Pons (tissue), 1 donor: ENCODE measurements at places on chromosomes 16 and 17.

DNA sequence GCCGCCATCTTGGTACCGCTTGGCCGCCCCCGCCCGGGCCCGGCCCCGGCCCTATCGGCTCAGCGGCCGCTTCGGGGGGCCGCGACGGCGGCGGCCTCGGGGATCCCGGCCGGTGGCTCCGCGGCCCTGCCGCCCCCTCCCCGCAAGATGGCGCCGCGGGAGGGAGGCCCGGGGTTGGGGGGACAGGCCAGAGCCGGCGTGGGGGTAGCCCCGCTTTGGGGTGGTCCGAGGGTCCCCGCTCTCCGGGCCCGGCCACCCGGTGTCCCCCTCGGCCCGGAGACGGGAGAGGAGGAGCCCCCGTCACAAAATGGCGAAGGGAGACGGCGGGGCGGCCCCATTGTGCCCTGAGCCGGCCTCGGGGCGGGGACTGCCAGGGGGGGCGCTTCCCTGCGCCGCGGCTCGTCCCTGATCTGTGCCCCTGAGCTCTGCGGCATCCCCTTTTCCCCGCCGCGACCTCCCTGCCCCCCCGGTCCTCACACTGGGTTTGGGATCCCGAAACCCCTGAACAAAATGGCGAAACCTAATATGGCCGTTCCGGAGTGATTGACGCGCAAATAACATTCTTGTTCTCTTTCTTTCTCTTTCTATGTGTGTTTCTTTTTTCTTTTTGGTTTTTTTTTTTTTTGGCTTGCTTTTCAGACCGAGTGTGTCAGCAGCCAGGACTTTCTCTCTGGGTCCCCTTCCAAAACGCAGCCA is 986 bp downstream of the HAPSTR1 start:
- DNase-seq, result no peak

GRCh38 chr17:57512258-57512657 is 232.8 kb downstream of the CCDC182 start:
- DNase-seq, result no peak

- peak; percentile 3 for DNase-seq
Observed at GRCh38 chr17:33803199-33803685, 451.8 kb upstream of the CCL2 start.

DNA sequence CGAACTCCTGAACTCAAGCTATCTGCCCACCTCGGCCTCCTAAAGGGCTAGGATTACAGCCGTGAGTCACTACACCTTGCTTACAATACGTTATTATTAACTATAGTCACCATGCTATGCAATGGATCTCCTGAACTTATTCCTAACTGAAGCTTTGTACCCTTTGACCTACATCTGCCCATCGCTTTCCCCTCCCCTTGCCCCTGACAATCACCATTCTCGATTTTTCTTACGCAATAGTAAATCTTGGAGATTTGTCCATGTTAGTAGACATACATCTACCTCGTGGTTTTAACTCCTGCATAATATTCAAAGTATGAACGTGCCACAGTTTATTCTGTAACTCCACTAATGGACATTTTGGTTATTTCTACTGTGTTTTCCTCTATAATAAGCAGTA is 120.6 kb downstream of the NPIPB5 start:
- no peak for DNase-seq

GRCh38 chr16:9199311-9199710 is 107.9 kb downstream of the HAPSTR1 start:
- no peak for DNase-seq

- DNase-seq, result no peak
Observed at GRCh38 chr16:9102943-9103342, 11.5 kb downstream of the HAPSTR1 start.

GRCh38 chr16:31477220-31478216 is 5.4 kb upstream of the SLC5A2 start:
- DNase-seq, result no peak

- DNase-seq, result no peak
Observed at GRCh38 chr17:75099881-75100595, 9.7 kb upstream of the ARMC7 start.

GRCh38 chr17:77418609-77419008 is 277.8 kb downstream of the SEC14L1 start:
- no peak for DNase-seq

GRCh38 chr17:50914505-50915063 is 48.4 kb upstream of the TOB1 start:
- no peak for DNase-seq

DNA sequence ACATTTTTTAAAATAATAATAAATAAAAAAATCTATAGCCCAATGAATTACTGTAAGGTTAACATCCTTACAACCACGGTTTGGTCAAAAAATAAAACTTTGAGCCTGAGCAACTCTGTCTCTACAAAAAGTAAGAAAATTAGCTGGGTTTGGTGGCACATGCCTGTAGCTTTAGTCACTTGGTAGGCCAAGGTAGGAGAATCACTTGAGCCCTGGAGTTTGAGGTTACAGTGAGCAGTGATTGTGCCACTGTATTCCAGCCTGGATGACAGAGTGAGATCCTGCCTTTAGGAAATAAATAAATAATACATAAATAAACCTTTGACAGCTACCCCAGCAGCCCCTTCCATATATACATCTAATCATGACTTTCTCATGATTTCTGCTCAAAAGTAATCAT is 26.9 kb upstream of the PHAF1 start:
- DNase-seq, result no peak

DNA sequence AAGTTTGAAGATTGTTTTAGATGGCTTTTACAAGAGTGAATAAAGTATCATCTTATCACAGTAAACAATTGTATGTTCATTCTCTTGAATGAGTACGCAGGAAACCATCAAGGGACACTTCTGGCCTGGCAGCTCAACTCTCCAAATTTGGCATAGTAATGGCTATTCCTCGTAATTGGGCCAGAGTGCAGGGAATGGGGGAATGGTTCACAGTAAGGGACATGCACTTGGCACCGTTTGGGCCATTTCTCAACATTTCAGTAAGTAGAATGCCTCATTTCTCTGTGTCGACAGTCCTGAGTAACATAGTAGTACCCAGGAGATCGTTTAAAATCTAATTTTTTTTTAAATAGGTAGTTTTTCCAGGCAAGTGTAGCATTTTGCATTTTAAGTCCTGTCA is 309.6 kb downstream of the KCNJ2 start:
- DNase-seq, result no peak

GRCh38 chr17:2388020-2388682 is 12.7 kb downstream of the MNT start:
- DNase-seq, result no peak

DNA sequence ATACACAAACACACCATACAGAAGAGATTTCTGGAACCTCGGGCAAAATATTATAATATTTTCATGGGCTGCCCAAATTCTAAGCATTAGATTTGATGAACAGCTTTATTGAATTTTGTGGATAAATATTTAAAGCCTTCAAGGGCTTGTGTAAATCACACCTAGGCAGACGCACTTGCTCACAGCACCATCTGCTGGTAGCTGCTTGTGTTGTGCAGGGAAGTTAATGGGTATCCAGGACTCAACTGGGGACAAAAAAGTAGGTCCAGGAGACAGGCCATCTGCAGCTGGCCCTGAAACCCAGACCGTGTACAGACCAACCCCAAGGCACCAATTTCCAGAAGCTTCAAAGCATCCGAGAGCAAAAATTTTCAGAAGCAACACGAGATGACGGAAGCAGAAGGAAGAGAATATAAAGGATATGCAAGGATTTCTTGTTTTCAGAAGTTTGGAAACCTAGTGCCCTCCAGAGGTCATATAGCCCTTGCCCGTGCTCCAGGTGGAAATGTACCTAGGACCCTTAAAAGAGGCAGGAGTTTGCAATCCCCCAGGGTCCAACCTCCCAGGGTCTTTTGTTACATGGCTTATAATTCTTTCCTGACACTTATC is 140.0 kb downstream of the CHD9NB start:
- peak; percentile 78 for DNase-seq

GRCh38 chr17:46787478-46787877 is 31.0 kb downstream of the WNT3 start:
- DNase-seq, result no peak

GRCh38 chr16:12095275-12096156 is 119.0 kb downstream of the SNX29 start:
- DNase-seq, result peak; percentile 60

DNA sequence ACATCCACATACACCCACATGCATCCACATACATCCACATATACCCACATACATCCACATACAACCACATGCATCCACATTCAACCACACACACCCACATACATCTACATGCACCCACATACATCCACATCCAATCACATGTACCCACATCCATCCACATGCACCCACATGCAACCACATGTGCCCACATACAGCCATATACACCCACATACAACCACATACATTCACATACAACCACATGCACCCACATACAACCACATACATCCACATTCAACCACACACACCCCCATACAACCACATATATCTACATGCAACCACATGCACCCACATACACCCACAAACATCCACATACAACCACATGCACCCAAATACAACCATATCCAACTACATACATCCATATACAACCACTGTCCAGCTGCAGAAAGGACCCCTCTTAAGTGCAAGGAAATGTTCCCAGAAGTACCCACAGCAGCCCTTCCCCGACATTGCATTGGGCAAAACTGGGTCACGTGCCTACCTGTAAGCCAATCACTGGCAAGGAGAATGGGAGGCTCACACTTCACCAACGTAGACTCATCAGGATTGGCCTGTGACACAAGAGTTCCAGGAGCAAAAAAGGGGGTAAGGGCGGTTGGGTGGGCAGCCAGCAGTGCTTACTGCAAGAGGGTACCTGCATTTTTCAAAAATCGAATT is 18.1 kb downstream of the CALB2 start:
- DNase-seq, result no peak

DNA sequence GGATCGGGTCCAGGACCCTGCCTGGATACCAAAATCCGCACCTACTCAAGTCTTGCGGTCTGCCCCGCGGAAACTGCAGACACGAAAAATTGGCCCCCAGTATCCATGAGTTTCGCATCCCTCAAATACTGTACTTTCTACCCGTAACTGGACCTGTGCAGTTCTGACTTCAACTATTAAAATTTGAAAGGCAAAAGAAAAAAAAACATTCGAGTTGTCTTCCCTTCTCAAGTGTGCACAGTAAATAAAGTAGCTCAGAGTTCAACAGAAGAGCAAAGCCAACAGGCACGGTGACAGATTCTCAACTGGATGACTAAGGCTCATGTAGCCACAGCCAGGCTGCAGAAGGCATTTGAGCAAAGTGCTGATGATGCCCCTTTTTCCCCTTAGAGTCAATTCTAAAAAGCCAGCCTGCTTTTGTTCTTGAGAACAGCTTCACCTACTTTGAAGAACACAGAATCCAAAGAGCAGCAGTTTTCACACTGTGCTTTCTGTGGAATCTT is 32.5 kb downstream of the MARF1 start:
- no peak for DNase-seq

- DNase-seq, result no peak
Observed at GRCh38 chr17:72299592-72299991, 178.8 kb downstream of the SOX9 start.

- DNase-seq, result peak; percentile 90
Observed at GRCh38 chr16:69709456-69710084, 16.8 kb downstream of the NQO1 start.

DNA sequence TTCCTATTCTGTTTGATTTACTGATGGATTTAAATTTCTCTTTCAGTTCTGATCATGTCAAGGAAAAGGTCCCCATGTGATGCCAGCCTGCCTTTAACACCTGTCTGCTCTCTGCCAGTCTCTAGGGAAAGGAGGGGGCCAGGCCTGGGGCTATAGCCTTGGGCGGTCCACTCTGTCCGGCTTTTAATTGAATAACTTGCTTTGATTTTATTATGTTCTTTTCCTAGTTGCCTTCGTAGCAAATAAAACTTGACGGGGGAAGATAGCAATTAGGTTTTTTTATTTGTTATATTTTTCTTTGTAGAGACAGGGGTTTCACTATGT is 47.6 kb downstream of the ABAT start:
- no peak for DNase-seq

DNA sequence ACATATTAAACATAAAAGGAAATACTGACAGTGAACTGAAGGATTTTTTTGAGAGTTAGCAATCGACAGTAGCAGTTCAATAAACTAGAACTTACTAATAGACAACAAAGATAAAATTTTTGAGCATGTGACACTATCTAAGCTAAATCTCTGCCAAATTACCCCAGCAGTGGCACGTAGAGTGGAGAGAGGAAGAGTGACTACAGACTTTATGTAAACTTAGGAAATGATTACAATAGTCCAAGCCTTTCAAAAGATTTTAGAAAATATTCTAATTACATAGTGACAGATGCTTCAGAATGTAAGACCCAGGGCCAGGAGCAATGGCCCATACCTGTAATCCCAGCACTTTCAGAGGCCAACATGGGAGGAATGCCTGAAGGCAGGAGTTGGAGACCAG is 52.4 kb downstream of the CFDP1 start:
- no peak for DNase-seq

GRCh38 chr17:65925606-65926307 is 266.2 kb downstream of the CEP112 start:
- no peak for DNase-seq

- no peak for DNase-seq
Observed at GRCh38 chr16:56525236-56525635, 5.4 kb upstream of the BBS2 start.

GRCh38 chr16:56349086-56349415 is 76.3 kb downstream of the AMFR start:
- no peak for DNase-seq

GRCh38 chr17:64741038-64741641 is 79.0 kb upstream of the SMURF2 start:
- DNase-seq, result peak; percentile 44

DNA sequence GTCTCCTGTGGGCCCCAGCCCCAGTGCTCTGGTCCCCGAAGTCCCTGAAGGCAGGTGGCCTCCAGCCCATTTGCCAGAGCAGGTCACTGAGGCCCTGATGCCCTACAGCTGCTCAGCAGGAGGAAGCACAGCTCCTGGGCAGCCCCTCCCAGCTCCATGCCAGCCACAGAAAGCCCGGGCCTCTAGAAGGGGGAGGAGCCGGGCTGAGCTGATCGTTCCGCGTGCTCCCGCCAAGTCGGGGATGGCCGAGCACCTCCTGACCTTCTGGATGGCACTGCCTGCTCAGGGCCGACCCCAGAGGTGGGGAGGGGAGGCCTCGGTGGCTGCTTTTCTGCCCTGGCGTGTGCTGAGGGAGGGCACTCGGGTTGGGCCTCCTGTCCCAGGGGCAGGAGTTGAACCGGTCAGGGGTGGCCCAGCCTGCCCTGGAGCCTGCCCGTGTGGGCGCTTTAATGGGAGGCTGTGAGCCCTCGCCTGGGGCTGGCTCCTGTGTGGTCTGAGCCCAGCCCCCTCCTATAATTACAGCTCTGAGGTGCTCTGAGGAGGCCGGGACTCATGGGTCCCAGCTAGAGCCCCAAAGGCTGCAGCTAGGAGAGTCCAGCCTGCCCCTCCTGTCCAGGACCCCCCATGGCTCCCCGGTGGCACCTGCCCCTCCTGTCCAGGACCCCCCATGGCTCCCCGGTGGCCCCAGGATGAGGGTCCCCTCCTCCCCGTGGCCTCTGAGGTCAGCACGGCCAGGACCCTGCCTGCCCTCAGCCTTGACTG is 29.7 kb downstream of the ZFPM1 start:
- DNase-seq, result no peak

DNA sequence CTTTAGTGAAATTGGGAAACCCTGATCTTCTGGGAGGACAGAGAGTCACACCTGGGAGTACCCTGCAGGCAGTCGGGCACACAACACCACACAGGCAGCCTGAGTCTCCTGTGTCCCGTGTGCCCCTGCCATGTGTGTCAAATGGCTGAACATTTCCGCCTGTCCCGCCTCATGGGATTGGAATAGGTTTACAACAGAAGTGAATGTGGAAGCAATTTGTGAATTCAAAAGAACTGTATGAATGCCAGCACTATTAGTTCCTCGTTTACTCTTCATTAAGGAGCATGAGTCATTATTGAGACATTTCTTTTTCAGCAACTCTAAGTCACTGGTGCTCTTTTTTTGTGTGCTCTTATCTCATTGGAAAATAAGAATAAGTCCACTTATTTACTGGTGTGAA is 226.5 kb downstream of the PMP22 start:
- DNase-seq, result no peak
